ENCODE measurements at places on chromosomes 12 and 14. TPM values are rescaled to one million over a fixed set of nuclear protein-coding genes. Genes with fewer than 3 reads are reported as not detected.

Gene SLC39A2
- not detected for total RNA-seq

DNA sequence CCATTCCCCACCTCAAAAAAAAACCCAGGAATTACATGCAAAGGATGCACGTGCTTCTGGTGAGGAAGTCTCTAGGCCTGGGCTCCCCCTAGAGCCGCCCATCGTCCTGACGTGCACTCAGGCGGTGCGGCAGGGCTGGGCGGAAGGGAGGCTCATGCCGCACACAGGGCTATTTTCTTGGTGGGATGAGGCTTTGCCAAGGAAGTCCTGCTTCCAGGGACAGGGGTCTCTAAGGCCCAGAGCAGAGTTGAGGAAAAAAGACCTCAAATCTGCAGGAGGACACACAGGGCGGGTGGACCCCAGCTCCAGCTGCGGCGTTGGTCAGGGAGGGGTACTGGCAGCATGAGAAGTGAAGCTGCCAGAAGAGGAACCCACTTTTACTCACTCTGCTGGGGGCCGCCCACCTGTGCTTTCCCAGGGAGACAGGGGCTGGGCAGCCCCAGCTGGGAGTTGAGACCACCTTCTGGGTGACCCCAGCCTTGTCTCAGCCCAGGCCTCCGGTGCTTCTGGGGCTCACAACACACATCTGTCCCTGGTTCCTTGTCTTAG is 4.2 kb downstream of the RHOF start:
- DNase-seq = no peak

Gene TCL1B
- not detected for total RNA-seq

GRCh38 chr12:41476499-41477439 is 288.6 kb downstream of the PDZRN4 start:
- no peak for DNase-seq

Gene CCND2
- total RNA-seq = 70.9 TPM

Gene SERPINA10
- total RNA-seq = not detected

Measured in MCF 10A (cell line).